ENCODE measurements at places on chromosomes 16 and 17. TPM values are rescaled to one million over a fixed set of nuclear protein-coding genes. Genes with fewer than 3 reads are reported as not detected.

The TAT gene
- not detected for total RNA-seq

The CA7 gene
- not detected for total RNA-seq

The PIK3R5 gene
- total RNA-seq = 37.7 TPM

The RASL10B gene
- 2.2 TPM for total RNA-seq

GRCh38 chr16:12091569-12092543 lies 115.3 kb downstream of the SNX29 start:
- DNase-seq = peak; percentile 34

DNA sequence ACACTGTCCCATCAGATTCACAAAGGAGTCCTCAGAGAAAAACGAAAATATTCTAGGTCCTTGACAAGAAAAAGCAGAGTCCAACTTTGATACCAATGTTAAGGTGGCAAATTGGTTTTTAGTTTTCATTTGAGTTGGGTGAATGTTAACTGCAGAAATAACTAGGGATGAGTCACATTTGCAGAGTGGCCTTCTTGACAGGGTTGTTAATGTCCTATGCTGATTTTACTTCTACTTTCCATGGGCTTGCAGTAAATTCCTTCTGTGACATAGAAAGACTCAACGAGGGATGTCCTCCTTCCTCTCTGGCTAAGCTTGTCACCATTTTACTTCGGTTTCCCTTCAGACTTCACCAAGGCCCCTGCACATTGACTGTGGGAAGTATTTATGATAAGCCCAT lies 47.2 kb upstream of the ICAM2 start:
- DNase-seq = no peak

- DNase-seq = no peak
These were observed 3.5 kb upstream of the MEIOC start for GRCh38 chr17:44652727-44653126.

DNA sequence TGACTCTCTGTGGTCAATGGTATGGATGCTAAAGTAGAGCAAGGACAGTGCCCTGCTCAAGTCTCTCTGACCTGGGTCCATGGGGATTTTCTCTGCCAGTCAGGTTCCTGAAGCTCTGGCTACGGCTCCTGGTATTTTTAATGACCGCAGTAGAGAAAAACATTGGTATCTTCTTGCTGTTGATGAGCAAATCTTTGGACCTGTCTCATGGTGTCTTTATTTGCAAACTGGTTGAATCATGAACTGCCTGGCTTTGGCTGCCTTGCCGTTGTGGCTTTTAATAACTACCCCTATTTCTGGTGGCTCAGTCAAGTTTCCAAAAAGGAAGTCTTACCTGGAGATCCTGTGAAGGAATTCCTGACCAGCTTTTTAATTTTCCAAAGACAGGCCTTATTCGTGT lies 8.7 kb downstream of the FAM234A start:
- no peak for DNase-seq

DNA sequence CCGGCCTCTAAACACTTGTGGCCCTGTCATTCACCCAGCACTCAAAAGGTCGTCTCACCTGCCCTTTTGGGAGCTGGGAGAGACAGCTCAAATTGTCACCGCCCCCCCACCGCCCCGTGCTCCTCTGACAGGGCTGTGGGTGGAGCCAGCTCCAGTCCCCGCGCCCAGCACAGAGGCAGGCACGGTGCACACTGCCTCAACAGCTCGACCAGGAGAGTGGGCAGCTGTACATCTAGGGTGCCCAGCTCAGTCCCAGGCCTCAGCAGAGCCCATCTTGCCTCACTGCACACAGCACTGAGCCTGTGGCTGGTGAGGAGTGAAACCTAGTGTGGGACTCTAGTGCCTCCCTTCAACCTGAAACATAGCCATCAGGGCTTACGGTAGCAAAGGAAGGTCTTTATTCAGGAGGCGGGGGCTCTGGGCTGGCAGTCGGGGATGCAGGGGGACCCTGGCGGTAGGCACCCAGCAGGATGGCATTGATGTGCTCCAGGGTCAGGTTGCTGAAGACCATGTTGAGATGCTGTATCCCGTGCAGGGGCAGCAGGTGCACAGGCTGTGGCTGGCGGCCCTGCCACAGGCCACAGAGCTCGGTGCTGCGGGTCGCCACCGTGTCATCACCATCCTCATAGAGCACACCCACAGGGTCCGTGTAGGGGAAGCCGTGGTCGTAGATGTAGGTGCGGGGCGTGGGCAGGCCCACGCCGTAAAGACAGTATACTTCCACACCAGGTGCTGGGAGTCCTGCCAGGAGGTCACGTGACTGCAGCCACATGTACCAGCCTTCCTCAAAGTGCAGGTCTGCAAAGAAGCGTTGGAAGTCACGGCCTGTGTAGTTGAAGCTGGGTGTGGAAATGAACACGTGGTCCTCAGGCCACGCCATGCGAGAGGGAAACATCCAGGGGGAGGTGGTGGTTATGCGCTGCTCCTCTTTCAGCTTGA lies 3.1 kb upstream of the PSMB10 start:
- no peak for DNase-seq
